Activated CD4-positive, alpha-beta T cell treated with anti-CD3 and anti-CD28 coated beads, Interleukin-2, Interleukin-4, amounts not matched to agents 100 ng/mL and 50 ng/mL, durations not matched to agents 16 hours and 8 hours (primary cell): ENCODE measurements at places on chromosomes 2 and 18.

DNA sequence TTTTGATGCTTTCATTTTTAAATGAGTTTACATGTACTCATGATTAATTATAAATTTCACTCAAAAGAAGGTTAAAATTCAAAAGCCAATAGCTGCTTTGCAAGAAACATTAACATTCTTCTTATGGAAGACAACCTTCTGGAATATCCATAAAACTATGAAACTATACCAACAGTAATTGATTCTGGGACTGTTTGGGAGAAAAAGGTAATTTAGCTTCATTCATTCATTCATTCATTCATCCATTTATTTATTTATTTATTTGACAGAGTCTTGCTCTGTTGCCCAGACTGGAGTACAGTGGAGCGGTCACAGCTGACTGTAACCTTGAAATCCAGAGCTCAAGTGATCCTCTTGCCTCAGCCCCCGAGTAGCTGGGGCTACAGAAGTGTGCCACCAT lies 110.3 kb downstream of the NBAS start:
- no peak for DNase-seq

- no peak for DNase-seq
Observed at GRCh38 chr2:47708801-47709499, 74.0 kb upstream of the MSH6 start.

DNA sequence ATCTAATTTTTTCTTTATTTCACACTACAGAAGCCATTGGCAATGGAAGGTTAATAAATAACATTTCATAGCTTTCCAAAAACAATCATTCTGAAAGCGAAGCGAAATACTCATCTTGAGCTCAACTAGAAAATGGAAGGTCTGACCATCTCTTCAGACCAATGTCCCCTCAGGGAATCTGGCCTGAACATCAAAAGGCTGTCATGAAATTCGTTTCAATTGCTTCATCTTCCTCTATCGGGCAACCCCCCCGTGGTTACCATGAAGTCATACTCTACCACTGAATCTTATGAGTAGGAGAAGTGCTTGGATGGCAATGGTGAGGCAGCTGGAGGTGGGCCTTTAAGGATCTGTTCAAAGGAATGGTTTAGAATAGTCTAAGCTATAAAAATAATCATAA lies 22.9 kb upstream of the CYTIP start:
- DNase-seq: peak; percentile 61

- DNase-seq: no peak
Observed at GRCh38 chr18:25927830-25928229, 162.6 kb downstream of the SS18 start.

DNA sequence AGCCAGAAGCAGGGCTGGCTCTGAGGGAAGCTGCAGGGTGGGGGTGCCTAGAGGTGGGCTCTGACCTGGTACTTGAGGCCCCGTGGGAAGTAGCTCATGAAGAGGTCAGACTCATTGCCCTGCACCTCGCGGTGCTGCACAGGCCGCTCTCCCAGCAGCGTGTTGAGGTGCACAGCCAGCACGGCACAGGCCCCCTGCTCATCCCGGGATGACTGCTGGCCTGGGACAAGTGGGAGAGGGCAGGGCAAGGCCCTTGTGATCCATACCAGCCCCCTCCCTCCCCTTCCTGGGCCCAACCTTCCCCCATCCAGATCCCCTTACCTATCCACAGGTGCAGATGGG lies 8.7 kb downstream of the CAPG start:
- no peak for DNase-seq

- peak; percentile 4 for DNase-seq
Observed at GRCh38 chr18:58195278-58195765, 151.3 kb downstream of the NEDD4L start.

GRCh38 chr18:42604820-42605219 lies 510.7 kb downstream of the RIT2 start:
- DNase-seq: no peak

GRCh38 chr2:137892739-137893138 lies 71.5 kb upstream of the HNMT start:
- DNase-seq: no peak

DNA sequence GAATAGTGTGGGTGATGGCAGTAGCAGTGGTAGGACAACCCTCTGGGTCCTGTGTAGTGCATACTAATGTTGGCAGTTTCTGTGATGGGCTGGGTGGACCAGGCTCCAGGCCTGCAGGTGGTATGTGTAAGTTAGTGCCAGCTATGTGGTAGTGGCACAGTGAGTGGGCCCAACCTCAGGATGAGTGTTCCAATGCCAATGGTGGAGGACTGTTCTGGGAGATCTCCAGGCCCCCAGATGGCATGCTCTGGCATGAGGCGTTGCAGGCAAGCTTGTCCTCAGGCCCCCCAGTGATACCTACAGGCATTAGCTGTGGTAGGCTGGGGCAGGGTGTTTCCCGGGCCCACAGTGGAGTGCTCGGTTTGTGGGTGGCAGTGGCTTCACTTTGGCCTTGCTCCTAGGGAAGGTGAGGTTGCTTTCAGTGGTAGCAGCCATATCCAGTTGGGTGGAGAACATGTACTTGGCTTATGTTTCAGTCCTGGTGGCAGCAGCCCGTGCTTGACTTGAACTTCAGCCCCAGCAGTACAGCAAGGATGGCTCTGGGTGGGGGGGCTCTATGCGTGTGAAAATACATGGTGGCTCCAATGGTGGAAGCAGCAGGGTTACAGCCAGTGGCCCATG lies 32.4 kb downstream of the TEX51 start:
- DNase-seq: no peak

DNA sequence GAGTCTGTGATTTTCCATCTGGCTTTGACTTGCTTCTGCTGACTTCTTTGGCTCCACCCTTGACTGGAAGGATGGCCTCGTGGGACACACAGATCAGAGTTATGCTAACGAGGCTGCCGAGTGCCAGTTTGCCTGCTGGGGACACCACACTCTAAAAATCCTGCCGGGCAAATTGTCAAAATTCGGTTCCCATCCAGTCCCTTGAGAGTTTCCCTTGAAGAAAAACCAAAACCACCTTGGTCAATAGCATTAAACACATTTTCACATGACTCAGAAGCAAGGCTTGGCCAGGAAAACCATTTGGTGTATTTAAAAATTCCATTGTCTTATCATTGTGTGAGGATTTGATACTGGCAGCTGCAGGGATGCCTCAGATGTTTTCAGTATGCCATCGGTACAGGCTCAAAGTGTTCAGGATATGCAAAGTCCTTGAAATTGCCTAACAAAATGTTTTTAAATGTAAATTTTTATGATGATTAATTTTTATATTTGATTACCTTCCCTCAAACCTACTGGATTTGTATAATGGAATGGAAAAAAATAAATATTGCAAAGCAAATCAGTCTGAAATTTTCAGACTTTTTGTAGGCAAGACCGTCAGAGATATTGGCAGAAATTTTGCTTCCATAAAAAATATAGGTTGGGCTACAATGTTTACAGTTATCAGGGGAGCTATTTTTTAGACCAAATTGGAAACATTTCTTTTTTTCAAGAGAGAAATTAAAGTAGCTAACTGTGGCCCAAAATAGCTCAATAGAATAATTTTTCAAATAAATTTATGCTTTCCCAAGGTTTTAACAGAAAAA lies 41.6 kb downstream of the KCNE4 start:
- no peak for DNase-seq

DNA sequence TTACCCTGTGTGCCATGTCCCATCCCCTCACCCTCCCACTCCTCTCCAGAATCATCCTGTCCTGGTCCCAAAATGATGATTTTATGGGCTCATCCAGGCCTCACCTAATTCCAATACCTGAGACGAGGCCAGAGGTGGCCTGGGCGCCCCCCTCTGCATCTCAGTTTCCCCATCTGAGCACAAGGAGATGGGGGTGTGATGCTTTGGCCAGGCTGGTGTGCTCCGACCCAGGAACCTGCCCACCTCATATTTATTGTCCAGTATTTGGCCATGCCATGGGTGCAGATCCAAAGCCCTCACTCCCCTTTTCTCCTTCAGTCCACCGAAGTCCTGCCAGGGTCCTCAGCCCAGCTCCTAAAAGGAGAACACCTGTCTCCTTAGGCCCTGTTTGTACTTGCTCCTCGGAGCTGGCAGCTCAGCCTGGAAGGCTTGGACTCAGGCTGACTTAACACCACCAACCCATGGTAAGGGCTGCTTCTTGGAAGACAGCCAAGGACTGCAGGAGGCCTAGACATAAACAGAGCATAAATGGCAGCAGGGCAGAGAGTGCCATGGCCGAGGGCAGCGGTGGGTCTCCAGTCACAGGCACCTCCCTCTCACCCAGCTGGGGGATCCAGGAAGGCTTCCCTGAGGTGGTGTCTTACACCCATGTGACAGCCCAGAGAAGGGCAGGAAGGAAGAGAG lies 3.6 kb downstream of the TEX51 start:
- DNase-seq: no peak

- no peak for DNase-seq
Observed at GRCh38 chr2:142865924-142866323, 11.5 kb upstream of the KYNU start.

DNA sequence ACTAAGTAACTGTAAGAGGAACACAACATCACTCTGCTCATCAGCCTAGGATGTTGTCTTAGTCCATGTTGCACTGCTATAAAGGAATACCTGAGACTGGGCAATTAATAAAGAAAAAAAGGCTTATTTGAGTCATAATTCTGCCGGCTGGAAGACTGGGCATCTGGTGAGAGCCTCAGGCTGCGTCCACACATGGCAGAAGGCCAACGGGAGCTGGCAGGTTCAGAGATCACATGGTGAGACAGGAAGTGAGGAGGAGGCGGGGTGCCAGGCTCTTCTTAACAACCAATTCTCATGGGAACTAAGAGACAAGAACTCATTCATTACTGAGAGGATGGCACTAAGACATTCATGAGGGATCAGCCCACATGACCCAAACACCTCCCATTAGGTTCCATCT lies 46.8 kb downstream of the EPG5 start:
- no peak for DNase-seq

DNA sequence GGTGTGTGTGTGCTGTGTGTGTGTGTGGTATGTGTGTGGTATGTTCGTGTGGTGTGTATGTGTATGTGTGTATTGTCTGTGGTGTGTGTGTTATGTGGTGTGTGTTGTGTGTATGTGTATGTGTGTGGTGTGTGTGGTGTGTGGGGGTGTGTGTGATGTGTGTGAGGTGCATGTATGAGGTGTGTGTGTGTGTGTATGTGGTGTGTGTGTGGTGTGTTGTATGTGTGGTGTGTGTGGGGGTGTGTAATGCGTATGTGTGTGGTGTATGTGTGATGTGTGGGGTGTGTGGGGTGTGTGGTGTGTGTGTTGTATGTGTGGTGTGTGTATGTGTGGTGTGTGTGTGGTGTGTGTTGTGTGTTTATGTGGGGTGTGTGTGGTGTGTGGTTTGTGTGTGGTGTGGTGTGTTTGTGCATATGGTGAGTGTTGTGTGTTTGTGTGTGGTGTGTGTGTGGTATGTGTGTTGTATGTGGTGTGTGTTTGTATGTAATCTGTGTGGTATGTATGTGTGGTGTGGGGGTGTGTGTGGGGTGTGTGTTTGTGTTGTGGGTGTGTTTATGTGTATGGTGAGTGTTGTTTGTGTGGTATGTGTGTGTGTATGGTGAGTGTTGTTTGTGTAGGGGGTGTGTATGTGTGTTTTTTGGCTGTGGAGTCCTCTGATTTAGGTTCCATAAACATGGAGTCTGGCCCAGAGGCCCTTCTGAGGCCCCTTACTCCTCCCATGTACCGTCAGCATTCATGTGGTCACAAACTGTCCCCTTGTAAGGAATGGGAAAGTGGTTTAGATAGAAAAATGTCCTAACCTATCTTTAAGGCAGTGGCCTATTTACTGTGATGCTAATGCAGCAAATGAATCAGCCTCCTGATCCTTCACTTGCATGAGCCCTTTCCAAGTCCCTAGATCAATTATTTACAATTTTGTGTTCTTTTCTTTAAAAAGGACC lies 116.0 kb downstream of the ALPK2 start:
- DNase-seq: no peak

GRCh38 chr18:79406708-79407107 lies 11.0 kb downstream of the NFATC1 start:
- DNase-seq: no peak

- no peak for DNase-seq
Observed at GRCh38 chr2:162710287-162710890, 128.2 kb downstream of the KCNH7 start.

DNA sequence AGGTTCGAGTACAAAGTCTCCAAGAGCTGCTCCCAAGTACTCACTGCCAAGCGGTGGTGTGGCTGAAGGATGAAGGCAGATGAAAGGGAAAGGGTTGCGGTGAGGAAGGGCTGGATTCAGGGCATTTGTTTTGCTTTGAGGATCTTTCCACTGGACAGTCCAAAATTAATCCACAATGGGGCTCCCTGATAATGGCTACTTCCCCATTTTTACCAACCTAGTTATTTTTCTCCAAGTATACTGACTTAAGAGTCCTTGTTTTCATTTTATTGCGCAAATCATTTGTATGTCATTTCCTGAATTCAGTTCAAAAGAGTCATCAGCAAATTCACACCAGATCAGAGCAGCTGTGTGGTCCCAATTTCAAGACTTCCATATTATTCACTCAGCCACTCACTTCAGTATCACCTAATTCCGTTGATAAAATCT lies 464 bp upstream of the SESTD1 start:
- no peak for DNase-seq

DNA sequence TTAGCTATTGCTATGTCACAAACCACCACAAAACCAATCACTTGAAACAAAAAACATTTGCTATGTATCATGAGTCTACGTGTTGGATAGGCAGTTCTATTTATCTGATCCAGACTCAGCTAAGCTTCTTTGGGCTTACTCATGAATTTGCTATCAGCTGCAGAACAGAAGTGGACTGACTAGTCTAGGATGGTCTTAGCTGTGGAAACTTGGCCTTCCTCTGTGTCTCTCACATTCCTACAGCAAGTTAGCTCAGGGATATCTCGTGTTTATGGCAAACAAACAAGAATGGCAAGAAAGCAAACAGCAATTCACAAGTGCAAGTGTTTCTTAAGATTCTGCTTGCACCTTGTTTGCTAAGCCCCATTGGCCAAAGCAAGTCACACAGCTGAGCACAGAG lies 288.0 kb upstream of the TNP1 start:
- no peak for DNase-seq

DNA sequence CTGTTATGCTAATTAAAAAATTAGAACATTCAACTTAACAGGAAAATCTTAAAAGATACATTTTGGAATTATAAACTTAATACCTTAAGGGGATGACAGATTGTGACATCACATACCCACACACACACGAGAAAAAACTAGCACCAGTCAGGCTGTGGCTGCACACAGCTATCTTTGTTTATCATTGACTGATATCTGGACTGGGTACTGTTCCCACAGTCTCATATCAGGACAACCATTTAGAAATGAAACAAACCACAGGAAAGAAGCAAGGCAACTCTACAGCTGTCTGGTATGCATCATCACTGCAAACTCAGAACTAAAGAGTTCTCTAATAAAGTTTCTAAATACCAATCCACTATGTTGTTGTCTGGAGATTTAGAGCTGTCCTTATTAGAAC lies 210.9 kb upstream of the SMAD7 start:
- peak; percentile 91 for DNase-seq

GRCh38 chr18:959854-960253 lies 55.2 kb downstream of the ADCYAP1 start:
- DNase-seq: no peak

DNA sequence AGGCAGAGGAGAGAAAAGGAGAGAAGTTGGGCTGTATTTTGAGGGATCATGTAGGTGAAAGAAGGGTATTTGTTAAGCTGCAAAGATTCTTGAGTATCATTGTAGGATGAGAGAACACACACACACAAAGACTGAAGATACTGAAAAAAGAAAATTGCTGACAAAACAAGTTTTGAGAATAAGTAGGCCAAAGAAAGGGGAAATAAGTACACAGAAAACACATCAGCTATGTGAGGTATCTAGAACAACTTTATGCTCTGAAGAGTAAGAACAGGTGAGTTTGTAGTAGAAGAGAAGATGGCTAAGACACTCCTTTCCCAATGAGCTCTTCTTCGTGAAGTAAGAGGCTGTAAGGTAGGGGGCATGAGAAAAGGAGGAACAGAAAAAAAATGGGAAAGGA lies 28.2 kb downstream of the METTL8 start:
- DNase-seq: no peak
